ENCODE measurements at places on chromosomes 13 and 19.

DNA sequence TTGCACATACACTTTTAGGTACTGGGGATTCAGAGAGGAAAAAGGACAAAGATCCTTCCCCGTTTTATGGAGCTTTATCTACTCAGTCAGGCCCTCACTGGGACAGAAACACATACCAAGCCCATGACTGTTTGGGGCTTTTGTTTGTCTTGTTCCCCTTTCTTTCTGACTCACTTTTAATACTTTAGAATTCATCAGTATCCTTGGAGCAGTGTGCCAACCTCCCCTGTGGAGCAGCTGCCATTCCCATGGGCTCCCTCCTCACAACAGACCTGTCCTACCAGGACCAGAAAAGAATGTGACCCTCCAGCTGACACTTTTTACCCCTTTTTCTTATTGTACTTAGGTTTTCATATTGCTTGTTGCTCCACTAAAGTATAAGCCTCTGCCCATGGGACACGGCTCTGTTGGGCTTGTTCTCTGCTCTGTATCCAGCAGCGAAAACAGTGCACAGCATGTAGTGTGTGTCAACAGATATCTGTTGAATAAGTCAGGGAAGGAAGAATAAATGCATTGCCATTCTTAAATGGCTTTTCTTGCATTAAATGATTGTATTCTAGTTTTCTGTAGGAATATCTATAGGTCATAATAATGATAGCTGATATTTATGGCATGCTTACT is 431.1 kb downstream of the EFNB2 start:
- no peak for DNase-seq

DNA sequence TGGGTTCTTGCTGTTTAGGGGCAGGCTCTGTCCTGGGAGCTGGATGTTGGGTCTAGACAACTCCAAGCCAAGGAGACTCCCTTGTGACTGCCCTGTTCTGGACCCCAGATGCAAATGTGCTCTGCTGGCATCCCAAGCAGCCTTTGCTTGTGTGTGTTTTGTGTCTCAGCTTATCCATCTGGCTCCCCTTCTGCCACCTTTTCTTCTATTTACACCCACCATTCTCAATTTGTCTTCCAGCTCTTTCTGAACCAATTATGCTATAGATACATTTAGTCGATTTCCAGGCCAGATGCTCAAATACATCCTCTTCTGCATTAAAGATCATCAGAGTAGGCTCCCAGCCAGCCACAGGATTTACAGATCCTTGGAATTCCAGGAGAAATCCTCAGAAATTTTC is 115.0 kb upstream of the SLC7A1 start:
- no peak for DNase-seq

GRCh38 chr19:14580623-14581237 is 2.2 kb upstream of the CLEC17A start:
- no peak for DNase-seq

DNA sequence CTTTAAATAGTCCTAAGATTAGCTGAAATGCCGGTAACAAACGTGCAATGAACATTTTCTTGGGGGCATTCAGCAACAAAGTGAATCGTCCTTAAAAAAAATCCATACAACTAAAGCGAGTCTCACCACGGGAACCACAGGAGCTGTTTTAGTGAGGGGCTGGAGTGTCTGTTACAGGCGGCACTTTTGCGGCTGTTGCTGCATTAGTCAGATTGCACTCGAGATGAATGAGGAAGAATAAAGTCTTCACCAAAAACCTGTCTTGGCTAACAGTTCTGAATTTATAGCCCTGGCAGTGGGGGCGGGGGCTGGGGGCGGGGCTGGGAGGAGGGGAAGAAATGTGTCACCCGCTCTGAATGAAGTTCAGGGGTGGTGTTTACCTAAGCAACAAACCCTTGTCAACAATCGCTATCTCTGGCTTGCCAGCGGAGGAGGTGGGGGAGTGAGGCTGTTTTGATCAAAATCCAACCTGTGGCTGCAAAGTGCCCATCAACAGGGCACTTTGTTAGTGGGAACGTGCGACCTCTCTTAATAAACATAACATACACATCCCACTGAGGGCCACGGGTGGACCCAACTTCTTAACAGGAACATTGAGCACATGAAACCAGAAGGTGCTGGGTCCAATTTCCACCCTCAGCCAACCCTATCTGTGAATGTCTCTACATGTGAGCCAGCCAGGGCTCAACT is 44.5 kb downstream of the RFX2 start:
- peak; percentile 73 for DNase-seq

DNA sequence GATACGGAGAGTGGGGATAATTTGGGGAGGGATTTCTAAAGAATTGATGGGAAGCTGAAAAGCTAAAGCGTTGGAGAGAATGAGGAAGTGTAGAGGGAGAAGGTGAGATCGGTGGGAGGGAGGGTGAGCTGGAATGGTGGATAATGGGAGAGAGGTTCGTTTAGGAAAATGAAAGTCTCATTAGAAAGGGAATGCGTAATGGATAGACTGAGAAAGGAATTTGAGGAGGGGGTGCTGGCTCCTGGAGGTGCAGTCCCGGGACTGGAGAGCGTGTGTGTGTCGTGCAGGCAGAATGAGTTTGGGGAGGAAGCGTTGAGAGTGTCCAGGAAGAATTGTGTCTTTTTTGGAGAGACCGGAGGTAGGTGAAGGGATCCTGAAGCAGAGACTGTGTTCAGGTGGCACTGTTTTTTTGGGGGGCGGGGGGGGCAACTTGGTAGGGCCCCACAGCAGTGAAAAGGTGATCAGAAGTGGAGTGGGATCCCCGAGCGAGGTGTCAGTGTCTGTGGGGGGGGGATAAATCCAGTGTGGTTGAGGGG is 1.4 kb downstream of the ACTN4 start:
- no peak for DNase-seq

- no peak for DNase-seq
Measured at GRCh38 chr19:9848762-9849161, 13.6 kb downstream of the PIN1 start.

DNA sequence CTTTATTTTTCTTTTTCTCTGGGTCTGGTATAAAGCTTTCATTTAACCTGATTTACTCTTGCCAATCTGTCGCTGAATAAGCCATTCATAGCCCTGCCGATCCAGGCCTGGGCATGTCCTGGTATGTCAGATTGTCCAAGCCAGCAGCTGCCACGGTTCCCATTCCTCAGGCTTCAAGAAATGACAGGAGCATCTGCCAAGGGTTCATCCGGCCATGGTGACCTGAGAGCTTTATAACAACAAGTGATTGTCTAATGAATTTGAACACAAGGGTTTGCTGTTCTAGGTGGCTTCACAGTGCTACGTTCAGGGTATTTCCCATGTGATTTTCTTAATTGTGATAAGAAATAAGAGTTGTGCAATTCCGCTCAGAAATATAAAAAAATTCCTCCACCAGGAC is 20.0 kb downstream of the PNMA8A start:
- DNase-seq: no peak

- peak; percentile 34 for DNase-seq
Measured at GRCh38 chr19:7515645-7516151, at the start of gene ZNF358. Gene ZNF358 (plus strand): TSS chr19:7516103. CDS start chr19:7519243, 3,140 bp downstream.

GRCh38 chr13:34933349-34933748 is 8.7 kb upstream of the NBEA start:
- DNase-seq: no peak

DNA sequence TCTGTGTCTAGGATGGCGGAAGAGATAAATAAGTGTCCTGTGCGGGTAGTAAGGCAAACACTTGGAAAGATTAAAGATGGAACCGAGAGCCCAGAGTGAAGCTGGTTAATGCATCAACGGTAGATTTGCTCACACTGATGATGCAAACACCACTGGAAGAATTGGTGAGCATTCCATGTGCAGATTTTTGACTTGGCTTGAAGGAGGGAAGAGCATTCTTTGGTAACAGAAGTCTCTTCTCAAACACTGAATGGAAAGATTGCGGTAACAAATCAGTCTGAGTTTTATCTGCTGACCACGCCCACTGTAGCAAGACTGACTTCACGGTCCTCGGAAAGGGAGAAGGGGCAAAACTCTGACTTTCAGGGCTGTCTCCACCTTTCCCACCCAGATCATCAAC is 112.5 kb downstream of the COL4A1 start:
- no peak for DNase-seq

DNA sequence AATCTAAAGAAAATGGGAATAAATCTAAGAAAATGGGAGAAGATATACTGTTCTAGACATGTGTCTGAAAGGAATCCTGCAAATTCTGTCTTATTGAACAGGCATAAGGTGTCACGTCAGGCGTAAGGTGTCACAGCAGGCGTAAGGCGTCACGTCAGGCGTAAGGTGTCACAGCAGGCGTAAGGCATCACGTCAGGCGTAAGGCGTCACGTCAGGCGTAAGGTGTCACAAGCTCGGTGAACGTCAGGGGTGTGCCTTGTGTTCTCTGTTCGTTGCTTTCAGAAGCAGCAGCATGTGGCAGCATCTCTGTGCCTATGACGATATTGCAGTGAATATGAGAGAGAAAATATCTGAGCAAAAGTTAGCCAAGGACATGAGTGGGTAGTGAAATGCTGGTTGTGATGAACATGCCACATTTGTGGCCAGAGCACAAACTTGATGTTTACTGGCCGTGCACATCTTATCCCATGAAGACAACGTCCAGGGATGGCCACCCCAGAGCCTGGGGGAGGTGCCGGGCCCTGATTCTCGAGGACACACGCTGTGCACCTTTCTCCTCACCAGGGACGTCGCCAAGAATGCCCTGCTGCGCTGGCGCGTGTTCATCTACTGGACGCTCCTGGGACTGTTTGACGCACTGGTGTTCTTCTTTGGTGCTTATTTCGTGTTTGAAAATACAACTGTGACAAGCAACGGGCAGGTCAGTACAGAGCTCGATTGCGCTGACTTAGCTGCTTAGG is 107.0 kb upstream of the MCF2L start:
- DNase-seq: no peak

- no peak for DNase-seq
Measured at GRCh38 chr13:22325761-22326160, 654.9 kb downstream of the FGF9 start.

DNA sequence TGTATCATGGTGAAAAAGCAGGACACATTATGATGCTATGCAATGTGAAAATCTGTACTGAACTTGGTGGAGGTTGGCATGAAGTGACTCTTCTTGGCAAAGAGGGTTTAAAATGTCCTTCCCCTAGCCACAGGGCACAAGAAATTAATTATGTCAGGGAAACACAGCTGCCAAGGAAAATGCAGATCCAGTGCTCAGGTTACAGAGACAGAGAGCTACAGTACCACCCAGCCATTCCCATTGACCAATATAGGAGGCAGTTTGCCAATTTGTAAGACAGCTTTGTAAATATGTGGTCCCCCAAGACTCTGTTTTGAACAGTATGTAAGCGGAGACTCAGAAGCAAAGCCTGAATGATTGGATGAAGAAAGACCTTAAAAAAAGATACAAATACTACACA is 69.4 kb upstream of the KLF12 start:
- no peak for DNase-seq

GRCh38 chr13:89113744-89114143 is 1442.6 kb downstream of the SLITRK5 start:
- no peak for DNase-seq

DNA sequence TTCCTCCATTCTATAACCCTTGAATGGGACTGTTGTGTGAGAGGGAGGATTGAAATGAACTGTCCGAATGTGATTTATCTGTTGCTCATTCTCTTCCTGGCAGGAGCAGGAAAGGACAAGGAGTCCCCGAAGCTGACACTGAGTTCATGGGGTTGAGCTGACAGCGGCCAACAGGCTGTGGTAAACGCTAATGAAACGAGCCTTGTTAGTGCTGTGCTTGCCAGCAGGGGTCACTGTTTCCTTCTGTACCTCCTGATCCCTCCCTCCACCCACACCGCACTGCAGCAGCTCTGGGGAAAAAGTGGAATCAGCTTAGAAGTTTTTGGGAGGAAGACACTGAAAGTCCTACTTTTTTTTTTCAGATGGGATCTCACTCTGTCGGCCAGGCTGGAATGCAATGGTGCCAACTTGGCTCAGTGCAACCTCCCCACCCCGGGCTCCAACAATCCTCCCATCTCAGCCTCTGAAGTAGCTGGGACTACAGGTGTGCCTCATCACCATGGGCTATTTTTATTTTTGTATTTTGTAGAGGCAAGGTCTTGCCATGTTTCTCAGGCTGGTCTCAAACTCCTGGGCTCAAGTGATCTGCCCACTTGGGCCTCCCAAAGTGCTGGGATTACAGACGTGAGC is 6.7 kb upstream of the ZNF761 start:
- DNase-seq: peak; percentile 72

GRCh38 chr13:20263393-20264044 is 31.4 kb upstream of the GJB6 start:
- no peak for DNase-seq

DNA sequence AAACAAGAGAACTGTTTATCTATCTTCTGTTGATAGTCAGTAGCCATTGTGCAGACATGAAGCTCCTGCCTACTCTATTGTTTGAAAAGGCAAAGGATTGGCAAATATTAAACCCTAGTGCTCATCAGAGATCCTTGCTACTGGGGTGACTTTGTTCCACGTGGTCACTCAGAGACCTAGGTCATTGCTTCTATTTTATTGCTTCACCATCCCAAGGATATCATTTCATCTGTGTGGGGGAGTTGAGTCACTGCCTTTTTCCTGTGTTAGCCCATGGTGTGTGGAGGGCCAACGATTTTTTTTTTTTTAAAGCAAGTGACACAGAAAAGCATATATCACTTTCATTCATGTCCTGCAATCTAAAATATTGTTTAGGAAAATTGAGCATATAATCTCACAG is 254.1 kb upstream of the RXFP2 start:
- DNase-seq: no peak

DNA sequence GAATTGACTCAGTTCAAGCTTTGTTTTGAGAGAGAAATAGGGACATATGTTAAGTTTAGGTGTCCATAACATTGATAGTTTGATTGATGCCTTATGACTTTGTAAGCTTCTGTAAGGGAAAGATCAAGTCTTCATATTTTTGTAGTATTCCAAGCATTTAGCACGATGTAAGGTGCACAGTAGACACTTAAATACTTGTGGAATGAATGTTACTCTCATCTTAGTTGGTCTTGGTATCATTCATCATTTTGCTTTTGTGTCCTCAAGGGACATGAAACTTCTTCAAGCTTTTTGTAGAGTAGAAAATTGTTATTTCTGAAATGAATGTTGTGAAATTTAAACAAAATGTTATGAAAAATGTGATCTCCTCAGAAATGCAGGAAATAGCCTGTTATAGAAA is 10.1 kb downstream of the TDRD3 start:
- no peak for DNase-seq

GRCh38 chr19:35046461-35046860 is 4.9 kb downstream of the HPN start:
- no peak for DNase-seq

- DNase-seq: no peak
Measured at GRCh38 chr13:110523838-110524540, 37.5 kb downstream of the RAB20 start.

Data from CD4-positive, alpha-beta T cell treated with Interleukin-10 for 1 hour (primary cell).